Activated T-cell treated with anti-CD3 and anti-CD28 coated beads for 1 hour (primary cell): ENCODE measurements at places on chromosomes 11 and 22.

- DNase-seq: no peak
Measured at GRCh38 chr11:131099013-131099412, 182.7 kb upstream of the SNX19 start.

DNA sequence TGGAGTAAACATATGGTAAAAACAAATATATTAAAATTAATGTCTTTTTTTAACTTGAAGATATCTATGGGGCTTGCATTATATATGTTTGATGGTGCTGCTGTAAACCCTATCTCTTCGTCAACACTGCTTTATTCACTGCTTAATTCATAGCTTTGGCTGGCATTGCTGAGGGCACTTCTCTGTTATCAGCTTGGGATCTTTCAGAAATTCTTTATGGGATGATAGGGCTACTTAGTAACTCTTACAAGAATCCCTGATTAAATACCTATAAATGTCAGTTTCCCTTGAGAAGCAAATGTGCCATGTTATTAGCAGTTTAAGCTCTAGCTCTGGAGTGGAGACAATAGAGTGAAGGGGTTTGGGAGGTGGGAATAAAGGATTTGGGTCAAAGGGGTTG is 112.3 kb downstream of the SWAP70 start:
- no peak for DNase-seq

GRCh38 chr22:39750759-39751158 is 142.8 kb downstream of the ENTHD1 start:
- no peak for DNase-seq

DNA sequence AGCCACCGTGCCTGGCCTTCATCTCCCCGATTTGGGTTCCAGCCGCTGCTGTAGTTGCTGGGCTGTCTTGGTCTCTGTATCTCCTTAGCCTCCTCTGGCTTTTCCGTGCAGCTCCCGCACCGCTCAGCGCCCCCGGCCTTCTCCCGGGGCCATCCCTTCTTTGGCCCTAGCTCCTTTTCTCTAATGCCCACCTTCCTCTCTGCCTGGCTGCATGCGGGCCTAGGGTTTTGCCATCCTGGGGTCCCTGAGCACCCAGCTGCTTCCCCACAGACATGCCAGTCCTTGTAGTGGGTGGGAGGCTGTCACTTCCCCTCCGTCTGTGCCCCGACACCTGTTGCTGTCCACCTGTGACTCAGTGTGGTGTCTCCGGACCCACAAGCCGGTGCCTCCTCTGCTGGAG is 36.4 kb downstream of the KCNJ4 start:
- DNase-seq: no peak

DNA sequence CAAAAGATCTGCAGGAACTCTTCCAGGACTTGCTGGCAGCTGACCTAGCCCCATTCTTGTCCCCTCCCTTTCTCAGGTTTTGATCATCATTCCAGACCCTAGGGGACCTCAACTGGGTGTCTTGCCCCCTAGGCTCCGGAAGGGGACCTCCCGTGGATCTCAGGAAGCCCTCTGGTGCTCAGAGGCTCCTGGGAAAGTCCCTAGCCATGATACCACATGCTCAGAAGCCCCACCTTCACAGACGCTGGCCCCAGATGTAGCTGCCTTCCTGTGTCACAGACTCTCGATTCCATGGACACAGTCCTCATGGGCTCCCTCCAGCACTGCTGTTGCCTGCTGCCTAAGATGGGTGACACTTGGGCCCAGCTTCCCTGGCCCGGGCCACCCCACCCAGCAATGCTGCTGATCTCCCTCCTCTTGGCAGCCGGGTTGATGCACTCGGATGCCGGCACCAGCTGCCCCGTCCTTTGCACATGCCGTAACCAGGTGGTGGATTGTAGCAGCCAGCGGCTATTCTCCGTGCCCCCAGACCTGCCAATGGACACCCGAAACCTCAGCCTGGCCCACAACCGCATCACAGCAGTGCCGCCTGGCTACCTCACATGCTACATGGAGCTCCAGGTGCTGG is at the start of gene LRRC55:
Gene LRRC55, plus strand, starts transcription at position 276 of the 628 bp plus-strand sequence. Its CDS starts 70 bp downstream, at position 346.
- no peak for DNase-seq

GRCh38 chr11:11708256-11708655 is 86.5 kb upstream of the GALNT18 start:
- no peak for DNase-seq

GRCh38 chr22:37242395-37242918 is 1.6 kb downstream of the RAC2 start:
- peak; percentile 83 for DNase-seq

DNA sequence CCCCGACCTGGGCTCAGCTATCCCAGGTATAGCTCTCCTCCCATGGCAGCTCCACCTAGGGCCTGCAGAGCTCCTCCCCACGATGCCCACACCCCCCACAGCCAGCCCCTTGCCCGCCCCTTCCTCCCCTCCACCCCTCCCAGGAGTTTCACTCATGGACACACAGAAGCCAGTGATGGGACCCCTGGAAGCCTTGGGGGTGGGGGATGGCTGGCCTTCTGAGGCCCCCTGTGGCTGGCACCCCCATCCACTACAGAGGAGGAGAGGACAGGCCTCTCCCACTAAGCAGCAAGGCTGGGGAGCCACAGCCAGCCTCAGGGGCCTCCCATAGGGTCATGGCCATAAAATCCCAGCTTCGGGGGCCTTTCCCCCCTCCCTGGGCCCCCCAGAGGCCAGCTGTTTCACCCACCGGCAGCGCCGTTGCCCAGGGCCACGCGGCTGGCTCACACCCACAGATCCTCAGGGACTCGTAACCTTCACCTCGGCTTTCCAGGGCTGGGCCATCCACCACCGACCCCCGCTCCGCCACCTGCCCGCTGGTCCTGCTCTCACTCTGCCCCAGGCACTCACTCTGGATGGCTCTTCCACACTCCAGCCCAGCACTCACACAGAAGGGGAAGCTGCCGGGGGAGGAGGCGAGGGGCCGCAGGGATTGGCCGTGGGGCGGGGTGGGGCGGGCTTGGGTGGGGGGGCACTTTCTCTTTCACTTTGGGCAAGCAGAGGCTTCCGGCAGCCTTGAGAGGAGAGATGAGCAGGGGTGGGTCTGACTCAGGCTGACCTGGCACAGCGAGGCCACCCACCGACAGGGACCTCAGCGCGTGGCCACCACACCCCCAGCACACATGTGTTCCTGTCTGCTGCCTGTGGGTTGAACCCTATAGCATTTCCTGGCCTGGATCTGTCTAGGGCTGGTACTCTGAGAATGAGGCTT is 2.2 kb downstream of the SLC25A22 start:
- peak; percentile 65 for DNase-seq
